ENCODE measurements at places on chromosomes 7 and 10.

DNA sequence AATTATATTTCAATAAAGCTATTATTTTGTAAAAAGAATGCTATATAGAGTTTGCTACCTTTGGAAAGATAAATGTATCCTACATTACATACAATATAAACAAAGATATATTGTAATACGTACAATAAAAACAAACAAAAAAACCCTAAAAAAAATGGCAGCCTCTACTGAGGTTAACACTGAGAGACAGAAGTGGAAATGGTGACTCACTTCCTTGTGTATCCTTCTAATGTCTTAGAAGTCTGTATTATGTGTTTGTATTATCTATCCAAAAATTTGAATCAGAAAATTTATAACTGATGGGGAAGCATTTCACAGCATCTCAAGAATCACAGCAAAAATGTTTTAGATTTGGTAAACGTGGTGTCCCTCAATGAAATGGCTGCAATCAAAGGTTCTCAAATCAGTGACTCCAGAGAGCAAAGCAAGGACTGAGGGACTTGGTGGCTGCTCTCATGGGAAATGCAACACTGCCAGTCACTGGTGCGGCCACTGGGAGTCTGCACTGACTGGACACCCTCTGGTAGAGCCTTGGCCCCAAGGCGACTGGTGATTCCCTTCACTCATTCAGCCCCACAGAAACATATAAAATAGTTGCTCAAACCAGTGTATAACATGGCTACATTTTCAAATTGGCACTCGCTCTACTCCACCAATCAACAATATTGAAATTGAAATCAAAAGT lies 53.8 kb downstream of the PANK1 start:
- no peak for DNase-seq

GRCh38 chr10:47383261-47384147 lies 589 bp downstream of the ZNF488 start:
- DNase-seq, result peak; percentile 51

DNA sequence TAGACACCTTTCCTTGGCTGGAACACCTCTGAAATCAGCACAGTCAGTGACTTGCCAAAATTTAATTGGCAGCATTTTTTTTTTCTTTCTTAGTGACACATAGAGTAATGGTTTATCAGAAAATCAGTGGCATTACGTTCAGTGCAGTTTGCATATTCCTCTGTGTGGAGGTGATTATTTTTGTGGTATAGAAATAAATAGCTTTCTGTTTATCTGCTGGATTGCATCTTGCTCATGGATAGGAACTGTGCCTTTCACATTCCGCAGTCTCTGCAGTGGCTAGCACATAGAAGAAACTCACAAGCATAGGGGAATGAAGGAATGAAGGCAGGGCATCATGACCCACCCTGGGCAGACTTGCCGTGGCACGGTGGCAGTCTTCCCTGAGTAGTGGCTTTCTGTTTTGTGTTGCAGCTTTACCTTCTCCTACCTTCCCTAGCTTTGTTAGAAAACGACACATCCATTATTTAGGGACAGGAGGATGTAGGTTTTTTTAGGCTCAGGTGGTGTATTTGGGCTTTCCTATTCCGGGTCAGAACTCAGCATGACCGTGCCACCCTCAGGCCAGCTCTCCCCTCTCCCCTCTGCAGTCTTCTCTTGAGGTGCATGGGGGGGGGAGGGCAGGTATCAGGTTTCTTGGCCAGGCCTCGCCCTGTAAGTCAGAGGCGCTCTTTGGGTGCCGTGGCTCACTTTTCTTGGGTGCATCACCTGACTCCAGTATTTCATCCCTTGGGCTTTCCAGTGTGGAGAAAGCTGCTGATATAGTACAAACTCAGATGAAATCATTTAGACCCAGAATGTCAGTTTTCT lies 112.5 kb upstream of the GJD4 start:
- DNase-seq, result peak; percentile 21

DNA sequence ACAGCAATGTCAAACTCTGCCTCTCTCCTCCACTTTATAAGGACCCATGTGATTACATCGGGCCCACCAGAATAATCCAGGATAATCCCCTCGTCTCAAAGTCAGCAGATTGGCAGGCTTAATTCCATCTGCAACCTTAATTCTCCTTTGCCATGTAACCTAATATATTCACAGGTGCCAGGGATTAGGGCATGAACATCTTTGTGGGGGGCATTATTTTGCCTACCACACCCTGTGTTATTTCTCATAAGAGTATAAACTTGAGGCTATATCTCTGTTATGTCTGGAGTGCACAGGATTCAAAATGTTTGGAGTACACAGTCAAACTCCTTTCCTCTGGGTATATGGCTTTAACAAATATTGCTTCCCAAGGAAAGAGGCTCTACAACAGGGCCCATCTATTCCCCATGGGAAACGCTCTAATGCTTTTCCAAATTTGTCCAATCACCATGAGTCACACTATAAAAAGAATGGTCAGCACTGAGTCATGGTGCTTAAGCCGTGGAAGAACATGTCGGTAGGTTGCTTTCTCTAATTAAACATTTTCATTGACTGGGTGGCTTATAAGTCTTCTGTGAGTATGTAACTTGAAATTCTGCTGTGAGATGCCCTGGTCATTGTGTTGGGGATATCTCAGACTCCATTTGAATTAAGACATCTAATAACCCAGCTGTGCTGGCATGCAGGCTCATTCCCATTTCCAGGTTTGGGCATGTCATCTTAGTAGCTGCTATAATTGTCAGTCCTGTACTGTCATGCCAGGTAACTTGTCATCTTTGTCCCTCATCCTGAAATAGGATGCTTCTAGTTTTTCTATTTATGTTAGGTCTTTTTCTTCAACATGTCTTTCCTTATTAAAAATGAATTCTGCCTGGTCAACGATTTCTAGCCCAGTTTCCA lies 11.5 kb upstream of the AKR1B10 start:
- DNase-seq, result no peak

DNA sequence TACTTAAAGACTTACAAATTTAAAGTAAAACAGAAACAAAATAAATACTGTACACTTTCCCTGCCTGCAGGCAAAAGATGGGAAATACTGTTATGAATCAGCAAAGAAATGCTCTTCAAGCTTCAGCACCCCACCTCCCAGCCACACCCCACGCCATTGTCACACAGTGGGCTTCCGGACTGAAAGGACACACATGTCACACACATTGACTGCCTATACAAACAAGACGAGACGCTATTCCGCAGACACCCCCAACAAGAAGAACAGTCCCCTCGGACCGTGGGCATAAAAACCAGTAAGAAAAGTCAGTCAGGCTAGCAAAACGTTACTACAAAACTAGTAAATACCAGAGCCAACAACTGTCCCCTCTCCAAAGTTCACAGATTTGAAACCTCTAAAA lies 22.2 kb upstream of the PARP12 start:
- DNase-seq, result no peak
